Stimulated activated CD4-positive, alpha-beta T cell treated with anti-CD3 and anti-CD28 coated beads, Interleukin-12 subunit alpha, Interleukin-12 subunit beta, amount 100 ng/mL, for 24 hours (primary cell): ENCODE measurements at places on chromosomes 6 and 20.

- no peak for DNase-seq
These were observed 693.2 kb upstream of the GJE1 start for GRCh38 chr6:141439513-141439912.

DNA sequence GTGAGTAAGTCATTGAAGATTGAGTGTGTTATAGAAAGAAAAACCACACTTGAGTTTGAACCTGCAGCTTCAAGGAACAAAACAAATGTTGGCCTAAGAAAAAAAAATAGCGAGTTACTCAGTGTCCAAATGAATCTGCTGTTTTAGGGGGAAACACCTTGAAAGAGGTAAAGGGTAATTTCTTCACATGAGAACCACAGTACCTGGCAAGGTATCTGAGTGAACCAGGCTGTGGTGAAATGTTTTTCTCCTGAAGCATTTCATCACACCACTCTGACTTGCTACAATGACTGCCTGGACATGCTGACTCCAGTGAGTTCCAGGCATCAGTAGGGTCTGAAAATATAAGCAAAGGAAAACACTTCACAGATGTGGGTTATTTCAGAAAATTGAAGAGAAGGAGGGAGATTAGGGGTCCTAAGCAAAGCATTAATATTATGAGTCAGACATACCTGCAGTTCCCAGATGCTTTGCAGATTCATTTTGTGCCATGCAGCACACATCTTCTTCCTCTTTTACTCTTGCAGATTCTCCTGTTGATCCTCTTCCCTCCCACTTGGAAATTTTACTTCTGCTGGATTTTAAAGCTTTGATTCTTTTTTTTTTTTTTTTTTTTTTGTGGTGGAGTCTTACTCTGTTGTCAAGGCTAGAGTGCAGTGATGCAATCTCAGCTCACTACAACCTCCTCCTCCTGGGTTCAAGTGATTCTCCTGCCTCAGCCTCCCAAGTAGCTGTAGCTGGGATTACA is 206.2 kb upstream of the SGK1 start:
- no peak for DNase-seq

DNA sequence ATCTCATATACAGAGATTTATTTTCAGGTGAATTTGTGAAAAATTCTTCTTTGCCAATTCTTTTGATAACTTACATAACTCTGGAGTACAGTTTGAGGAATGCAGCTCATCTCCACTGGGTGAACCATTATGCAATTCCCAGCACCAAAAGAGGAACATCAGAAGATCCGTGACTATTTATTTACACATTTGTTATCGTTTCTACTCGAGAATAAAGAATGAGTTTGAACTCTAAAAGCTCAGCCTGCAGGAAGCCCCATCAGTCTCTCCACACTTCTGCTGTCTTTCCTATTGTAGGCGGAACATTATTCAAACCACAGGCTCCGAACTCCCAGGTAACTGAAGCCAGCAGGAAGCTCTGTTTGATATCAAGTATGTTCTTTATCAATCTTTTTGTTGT is 95.9 kb upstream of the IFNGR1 start:
- no peak for DNase-seq

GRCh38 chr6:25973923-25974555 is 11.4 kb downstream of the TRIM38 start:
- no peak for DNase-seq

- DNase-seq, result no peak
These were observed 88.0 kb downstream of the CLIC5 start for GRCh38 chr6:45927421-45928320.

GRCh38 chr6:40891686-40892085 is 147.3 kb downstream of the UNC5CL start:
- DNase-seq, result no peak

- DNase-seq, result no peak
These were observed 46.7 kb downstream of the MARCKS start for GRCh38 chr6:113903666-113904330.

DNA sequence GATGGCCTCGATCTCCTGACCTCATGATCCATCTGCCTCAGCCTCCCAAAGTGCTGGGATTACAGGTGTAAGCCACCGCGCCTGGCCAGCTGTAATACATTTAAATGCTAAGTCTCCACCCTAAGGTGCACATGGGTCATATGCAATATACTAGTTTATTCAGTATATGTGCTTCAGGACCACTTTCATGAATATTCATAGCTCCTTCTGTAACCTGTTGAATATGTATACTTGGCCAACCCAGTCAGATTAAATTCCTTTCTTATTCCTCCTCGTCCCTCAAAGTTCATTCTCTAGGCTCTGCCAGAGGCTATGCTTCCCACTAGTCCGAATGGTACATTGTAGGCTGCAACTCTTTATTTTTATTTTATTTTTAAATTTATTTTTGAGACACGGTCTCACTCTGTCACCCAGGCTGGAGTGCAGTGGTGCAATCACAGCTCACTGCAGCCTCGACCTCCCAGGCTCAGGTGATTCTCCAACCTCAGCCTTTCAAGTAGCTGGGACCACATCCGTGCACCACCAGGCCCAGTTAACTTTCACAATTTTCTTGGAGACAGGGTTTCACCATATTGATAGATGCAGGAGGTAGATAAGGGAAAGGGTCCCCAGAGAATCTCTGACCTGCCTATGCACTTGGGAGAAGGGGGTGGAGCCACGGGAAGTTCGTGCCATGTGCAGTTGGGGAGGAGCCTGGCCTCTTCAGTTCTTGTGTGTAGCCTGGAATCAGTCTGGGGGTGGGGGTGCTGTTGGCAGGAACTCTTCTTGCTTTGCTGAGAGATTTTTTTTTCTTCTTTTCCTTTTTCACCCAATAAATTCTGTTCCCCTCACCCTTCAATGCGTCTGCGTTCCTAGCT is 41.3 kb upstream of the DDR1 start:
- DNase-seq, result no peak

- no peak for DNase-seq
These were observed 262.3 kb downstream of the ZNF217 start for GRCh38 chr20:53331151-53331973.

DNA sequence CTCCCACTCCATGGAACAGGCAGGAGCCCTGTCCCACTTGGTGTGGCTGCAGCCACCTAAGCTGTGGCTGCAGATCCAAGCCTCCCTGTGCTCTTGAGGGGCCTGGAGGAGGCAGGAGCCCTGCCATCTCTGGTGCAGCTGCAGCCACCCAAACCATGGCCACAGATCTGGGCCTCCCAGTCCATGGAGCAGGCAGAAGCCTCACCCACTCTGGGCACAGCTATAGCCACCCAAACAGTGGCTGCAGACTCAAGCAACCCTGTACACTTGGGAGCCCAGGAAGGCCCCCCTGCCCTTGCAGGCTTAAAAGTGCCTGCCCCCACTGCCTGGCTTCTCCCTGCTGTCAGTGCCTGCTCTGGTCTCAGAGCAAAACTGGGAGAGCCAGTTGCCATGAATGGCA is 320.3 kb downstream of the RFPL4B start:
- no peak for DNase-seq

- DNase-seq, result no peak
These were observed 11.1 kb upstream of the SNRNP48 start for GRCh38 chr6:7578931-7579330.

DNA sequence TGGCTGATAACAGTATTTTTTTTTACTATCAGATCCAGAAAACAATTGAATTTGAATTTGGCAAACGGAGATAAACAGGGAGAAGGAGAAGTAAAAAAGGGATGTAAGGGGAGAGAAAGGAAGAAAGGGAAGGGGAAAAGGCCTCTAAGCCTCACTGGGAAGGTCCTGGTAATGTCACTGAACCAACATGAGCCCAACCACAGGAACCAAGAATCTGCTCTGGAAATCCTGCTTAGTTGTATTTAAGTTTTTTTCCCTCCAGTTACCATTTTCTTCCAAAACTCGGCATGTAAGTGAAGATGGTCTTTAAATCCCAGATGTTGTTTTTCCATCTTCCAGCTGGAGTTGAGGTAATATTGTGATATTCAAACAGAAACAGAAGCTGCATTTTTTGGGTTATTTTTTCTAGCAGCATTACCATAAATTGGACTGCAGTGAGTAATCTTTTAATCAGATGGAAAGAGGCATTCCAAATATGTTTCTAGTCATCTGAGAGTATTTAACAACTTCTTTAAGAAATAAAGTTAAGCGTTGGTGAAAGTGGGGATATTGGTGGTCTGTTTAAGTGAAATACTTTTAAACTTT is 91.1 kb downstream of the TXNDC5 start:
- DNase-seq, result no peak

DNA sequence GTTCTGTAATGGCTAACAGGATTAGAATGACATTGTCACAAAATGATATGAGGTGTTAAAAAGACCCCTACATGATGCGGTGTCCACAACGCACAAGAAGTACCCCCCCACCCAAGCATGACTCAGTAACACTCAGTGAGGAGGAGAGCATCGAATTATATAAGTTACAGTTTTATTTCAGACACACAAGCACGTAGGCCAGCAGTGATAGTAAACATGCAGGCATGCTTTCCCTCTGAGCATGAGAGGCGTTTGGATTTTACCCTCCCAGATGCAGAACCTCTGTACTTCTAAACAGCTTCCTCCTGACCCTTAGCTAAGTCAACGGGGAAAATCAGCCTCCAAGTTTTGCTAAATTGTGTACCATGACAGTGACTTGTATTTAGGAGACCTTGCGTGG is 23.9 kb downstream of the GNAS start:
- no peak for DNase-seq
